Upper lobe of left lung (tissue), 6 donors: ENCODE measurements at places on chromosomes 1 and 21. TPM values are rescaled to one million over a fixed set of nuclear protein-coding genes. Genes with fewer than 3 reads are reported as not detected.

DNA sequence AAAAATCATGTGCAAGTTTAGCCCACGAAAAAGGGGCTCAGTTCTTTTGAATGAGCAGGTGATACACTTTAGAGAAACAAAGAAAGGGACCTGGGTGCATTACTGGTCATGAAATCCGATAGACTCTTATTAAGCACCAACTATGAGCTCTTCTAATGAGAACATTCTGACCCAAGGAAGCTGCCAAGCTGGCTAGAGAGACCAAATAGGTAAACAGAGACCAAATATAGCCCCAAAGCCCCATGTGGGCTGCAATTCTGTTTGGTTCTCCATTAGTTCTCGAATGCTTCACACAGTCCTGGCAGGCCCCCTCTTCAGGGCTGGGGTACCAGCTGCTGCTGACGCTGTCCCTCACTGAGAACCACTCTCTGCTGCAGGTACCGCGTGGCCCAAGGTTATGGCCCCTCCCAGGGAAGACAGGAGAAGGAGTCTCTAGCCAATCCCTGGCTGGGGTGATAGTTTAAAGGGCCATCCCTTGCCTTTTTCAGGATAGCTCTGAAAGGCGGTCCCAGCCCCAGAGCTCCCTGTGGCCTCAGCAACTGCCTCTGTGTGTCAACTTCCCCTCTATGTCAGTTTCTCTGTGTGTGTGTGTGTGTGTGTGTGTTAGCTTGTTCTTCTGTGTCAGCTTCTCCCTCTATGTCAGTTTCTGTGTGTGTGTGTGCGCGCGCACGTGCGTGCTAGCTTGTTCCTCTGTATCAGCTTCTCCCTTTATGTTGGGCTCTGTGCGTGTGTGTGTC lies 7.1 kb upstream of the UBXN10 start:
- no peak for DNase-seq

GRCh38 chr21:42975886-42976608 lies 1.7 kb downstream of the PKNOX1 start:
- DNase-seq = no peak

Gene LPAR3
- 4.2 TPM for total RNA-seq

DNA sequence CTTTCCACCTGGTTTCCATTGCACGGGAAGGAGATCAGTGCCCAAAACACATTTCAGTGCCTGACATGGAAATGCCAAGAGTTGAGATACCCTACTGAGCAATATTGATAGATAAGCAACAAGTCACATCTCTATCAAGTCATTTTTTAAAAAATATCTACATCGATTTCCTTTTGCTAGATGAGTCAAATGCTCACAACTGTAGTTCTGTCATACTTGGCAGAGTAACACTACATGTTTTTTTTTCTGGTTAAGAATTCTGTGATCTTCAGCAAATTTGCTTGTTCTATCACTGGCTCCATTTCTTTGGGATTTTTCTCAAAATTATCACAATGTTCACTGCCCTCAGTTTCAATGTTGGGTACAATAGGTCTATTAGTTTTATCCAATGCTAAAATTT lies 145.4 kb downstream of the ZC3H11B start:
- DNase-seq = no peak

Gene IGFN1
- total RNA-seq = 0.11 TPM

- no peak for DNase-seq
Observed at GRCh38 chr1:209557221-209557620, 26.3 kb upstream of the CAMK1G start.

DNA sequence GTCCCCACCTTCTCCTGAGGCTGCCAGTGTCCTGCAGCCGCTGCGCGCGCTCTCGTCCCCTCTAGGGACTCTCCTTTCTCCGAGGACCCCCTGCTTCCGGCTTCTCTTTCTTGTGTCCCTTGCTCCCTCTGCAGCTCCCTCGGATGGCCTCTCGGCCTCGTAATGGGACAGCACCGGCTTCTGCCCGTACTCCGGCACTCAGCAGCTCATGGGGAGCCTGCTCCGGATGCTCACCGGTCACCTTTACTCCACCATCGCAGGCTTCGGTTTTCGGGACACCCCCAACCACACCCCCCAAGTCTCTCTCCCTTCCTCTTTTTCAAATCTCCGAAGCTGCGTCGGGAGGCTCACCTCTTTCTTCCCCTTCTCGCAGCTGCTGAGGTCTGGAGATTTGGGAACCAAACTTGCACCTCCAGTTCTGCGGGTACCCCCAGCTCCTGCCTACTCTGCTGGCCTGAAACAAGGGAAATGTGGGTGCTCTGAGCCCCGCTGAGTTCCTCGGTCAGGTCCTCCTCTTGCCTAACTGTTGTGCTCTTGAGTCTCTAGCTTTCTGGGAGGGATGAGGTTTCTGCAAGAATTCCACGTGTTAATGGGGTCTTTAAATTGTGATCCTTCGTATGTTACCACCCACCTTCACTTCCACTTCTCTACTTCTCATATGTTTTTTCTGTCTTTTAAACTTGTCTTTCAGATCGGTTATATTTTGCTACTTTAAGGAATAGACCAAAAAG lies 930 bp downstream of the CDC14A start:
- no peak for DNase-seq

- no peak for DNase-seq
Observed at GRCh38 chr1:63590166-63590560, 3.0 kb upstream of the PGM1 start.

Gene LHX8
- not detected for total RNA-seq

GRCh38 chr1:246482805-246483568 lies 24.1 kb downstream of the SMYD3 start:
- DNase-seq = no peak

DNA sequence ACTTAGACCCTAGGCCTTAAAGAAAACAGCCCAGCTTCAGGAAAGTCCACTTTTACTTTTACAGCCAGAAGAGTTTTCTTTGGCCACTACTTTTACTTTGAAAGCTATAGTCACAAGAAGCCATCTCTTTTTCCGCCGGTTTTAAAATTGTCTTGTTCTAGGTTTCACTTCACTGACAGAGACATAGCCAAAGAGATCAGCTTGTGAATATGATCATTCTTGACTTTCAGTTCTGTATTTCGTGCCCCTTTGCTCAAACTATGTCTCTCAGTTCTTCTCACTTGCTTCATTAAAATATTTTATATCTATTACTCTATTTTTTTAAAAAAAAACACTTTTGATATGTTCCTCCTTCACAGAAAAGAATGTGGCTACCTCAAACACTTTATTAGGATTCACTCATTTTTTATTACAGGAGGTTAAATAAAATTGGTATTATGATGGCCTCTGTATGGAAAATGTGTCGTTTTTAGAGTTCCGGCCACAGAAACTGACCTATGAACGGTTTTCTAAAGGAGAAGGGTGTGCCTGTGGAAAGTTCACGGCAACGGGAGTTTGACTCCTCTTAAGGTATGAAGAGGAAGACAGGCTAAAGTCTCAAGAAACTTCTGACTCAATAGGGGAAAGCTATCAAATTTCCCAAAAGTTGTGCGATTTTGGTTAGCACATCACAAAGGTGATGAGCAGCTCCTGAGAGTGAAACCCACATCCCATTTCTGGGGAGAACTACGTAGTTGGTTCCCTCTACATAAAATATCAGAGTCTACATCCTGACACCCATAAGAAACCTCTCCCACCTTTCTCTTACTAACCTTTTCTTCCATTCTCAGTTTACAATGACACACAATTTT lies 1.2 kb downstream of the MCOLN2 start:
- DNase-seq = no peak

Gene GOLPH3L
- total RNA-seq = 40.6 TPM

GRCh38 chr21:15671188-15671587 lies 58.6 kb upstream of the USP25 start:
- DNase-seq = no peak

GRCh38 chr1:67953301-67953700 lies 97.1 kb downstream of the DIRAS3 start:
- DNase-seq = no peak

Gene SEMA4A
- 63.9 TPM for total RNA-seq

DNA sequence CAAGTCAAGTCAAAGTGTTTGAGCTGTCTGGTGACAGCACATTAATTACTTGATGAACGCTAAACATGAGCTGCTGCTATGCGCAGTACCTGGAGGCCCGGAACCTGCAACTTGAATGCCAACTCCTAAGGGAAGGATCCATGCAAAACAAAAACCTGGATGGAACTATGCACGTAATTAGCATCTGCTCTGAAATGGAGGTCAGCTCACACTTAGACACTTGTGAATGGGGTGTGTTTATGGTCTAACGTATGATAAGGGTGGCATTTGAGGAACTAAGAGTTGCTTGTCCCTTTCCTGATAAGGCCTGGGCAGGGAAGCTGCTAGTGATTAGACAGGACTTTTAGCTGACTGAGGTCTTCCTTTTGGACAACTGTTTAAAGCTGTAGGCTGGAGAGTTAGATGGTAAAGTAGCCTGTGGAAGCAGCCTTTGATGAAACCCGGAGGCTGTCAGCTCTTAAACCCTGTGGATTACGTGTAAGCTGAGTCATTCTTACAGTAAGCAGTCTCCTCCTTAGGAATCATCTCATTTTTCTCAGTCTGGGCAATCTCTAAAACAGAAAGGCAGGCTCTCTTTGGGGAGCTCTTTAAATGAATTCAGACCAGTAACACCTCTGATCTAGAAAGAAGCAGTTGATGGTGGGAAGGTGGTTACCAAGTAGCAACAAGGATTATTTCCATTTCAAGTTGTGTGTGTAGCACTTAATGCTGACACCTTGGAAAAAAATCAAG lies 6.8 kb downstream of the TENT5C start:
- DNase-seq = no peak

Gene INSRR
- not detected for total RNA-seq

GRCh38 chr1:221099747-221100595 lies 220.7 kb downstream of the HLX start:
- DNase-seq = no peak

- DNase-seq = no peak
Observed at GRCh38 chr1:119359730-119360129, 8.9 kb upstream of the HAO2 start.

DNA sequence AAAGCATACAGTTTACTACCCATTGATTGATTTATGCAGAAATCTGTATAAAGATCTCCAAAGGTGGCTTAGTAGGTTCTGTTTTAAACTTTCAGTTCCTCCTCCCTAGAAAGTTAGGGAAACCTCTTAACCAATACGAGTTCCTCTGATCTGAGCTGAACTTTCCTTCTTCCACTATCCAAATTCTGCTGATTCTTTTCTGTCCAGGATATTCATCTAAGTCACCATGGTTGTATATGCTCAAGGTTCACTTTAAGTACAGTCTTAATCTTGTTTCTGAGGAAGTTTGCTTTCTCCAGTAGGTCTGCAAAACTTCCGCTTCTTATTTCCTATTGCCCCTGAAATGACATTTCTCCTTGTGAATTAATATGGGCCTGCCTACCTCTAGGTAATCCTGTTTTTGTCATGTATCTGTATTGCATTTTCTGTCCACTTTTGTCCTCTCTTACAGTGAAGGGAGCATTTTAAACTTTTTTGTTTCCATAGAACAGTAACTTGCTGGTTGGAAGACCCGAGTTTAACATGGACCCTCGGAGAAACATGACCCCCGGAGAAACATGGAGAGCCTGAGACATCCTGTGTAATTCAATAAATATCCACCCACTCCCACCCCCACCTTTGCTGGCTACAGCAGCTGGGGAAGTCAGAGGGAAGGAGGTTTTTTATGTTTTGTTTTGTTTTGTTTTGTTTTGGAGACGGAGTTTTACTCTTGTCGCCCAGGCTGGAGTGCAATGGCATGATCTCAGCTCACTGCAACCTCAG lies 16.7 kb upstream of the TUT4 start:
- DNase-seq = no peak

DNA sequence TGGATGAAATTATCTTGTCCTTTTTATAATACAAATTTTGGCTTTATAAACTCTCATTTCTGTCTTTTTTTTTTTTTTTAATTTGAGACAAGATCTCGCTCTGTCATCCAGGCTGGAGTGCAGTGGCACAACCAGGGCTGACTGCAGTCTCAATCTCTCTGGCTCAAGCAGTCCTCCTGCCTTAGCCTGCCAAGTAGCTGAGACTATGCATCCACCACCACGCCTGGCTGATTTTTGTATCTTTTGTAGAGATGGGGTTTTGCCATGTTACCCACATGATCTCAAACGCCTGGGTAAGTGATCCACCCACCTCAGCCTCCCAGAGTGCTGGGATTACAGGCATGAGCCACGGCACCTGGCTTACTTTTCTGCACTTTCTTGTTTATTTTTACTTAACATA lies 7.5 kb downstream of the TOR1AIP1 start:
- DNase-seq = no peak

Gene GNAT2
- total RNA-seq = 0.20 TPM

GRCh38 chr1:233114860-233115259 lies 164.4 kb downstream of the NTPCR start:
- DNase-seq = no peak

- DNase-seq = no peak
Observed at GRCh38 chr1:41350055-41350378, 11.2 kb upstream of the FOXO6 start.

- DNase-seq = no peak
Observed at GRCh38 chr1:160522136-160522535, 919 bp downstream of the SLAMF6 start.

- DNase-seq = no peak
Observed at GRCh38 chr1:229760478-229760996, 134.5 kb downstream of the URB2 start.

Gene RNF223
- total RNA-seq = 1.1 TPM

GRCh38 chr21:41974752-41975053 lies 20.9 kb upstream of the C2CD2 start:
- DNase-seq = no peak

DNA sequence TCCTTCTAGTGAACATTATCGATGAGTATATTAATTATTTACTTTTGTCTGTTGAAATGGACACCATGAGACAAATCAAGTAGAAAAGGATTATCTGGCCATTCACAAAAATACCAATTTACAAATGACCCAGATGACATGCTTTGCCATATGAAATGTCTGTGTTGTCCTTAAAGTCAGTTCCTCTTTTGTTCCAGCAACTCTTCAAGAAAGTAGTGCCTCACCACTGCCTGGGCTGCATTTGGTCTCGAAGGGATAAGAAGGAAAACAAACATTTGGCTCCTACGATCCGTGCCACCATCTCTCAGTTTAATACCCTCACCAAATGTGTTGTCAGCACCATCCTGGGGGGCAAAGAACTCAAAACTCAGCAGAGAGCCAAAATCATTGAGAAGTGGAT lies 79.6 kb downstream of the RGL1 start:
- no peak for DNase-seq

DNA sequence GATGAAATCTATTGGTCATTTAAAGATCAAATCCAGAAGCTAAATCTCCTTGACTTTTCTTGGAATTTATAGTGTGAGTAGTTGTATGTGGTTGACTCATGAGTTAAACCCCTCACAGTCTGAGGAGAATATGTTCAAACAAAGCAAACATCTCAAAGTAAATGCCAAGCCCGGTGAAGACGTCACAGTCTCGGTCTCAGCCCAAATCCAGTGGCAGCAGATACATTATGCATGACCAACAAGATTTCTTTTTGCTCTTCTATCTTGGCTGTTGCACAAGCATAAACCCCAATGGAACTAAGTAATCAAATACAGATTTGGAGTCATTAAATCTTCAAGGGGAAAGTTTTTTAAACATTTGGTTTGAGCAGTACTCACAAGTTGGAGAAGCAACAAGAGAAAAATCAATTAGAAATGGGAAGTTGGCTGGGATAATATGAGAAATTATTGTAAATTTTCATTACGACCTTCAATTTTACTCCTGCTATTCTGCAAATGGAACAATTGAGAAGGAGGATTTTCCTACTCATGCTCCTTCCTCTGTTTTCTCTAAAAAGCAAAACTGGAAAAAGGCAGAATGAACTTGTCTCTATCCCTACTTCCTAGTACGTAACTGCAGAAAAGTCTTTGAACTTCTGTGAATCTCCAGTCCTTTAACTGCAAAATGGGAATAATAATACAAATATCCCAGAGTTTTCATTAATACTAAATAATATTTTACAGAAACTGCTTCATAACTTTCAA lies 575.8 kb downstream of the NUF2 start:
- DNase-seq = no peak

- no peak for DNase-seq
Observed at GRCh38 chr1:236342403-236343245, 51.5 kb upstream of the EDARADD start.
